RWPE1 (cell line): ENCODE measurements at places on chromosomes 6 and 20.
A peak's percentile ranks its signal among the peaks of the same experiment; 100 is the strongest.

DNA sequence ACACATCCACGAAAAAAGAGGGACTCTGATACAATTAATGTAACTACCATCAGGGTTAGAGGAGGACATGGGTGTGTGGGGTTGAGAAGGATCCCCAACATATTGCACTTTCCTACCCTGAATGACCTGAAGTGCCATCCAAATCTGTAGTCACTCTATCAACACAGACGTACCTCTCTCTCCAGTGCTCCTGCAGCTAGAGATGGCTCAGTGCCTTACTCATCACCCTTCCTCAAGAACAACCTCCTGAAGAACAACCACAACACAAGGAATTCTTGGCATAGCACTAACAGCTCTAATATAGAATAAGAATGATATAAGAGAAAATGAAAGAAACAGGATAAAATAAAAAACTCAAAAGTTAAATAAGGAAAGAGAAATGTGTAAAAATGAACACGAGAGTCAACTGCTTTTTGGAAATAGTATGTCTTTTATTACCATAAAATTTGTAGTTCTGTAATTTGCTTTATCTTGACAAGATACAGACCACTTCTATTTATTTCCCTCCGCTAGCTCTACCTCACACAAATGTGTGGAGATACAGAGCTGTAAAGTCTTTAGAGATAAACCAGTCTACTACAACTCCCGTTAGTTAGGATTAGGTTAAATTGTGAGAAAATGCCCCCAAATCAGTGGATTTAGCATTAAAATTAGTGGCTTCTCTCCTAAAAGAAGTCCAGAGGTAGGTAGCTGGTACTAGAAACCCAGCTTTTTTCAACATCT, 63.9 kb downstream of the REV3L start:
- DNase-seq = no peak

DNA sequence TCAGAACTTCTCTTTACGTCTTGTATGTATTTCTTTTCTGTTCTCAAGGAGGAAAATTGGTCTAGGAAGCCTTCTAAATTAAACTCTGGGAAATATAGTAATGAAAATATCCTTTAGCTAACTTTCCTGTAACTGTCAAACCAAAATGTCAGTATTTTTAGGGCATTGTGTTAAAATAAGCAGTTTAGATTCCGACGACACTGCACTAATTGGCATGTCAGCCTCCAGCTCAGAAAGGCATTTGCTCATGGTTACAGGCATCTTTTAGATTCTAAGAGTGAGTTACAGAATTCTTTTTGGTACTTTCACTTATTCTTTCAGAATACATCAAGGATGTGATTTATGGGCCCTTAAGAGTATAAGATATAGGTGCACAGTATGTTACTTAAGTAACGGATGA, 26.1 kb upstream of the VAPB start:
- no peak for DNase-seq

DNA sequence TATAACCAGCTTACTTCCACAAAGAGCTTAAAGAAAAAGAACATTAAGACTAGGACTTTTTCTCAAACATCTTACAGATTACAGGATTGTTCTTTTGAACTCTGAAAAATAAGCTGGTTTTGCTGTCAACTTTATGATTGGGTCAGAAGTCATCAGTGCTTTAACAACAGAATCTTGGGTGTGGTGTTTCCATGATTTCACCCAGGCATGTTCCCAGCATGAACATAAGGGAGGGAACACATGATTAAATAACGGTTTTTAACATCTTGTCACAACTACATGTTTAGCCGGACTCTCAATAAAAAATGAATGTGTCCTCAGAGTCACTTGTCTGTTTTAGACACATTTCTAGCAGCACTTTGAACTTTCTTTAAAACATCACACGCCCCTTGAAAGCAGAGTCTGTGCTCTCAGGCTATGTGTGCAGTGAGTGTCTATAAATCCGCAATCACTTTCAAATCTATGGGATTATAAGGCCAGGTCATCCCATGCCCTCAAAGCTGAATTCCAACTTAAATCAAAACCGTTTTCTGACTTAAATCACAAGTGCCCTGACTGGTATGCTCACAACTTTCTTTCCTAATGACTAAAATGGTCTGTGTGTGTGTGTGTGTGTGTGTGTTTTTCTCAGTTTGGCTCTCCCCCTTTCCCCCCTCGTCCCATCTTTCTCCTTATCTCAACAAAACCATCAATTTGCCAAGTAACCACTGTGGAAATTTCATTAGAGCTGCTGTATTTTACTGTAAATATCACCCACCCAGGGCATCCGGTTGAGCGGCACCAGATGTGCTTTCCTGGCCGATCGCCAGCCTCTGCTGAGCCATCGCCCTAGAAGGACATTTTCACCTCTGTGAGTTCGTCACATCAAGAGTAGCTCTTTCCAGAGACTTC, 216.8 kb upstream of the DTNBP1 start:
- peak; percentile 26 for DNase-seq

GRCh38 chr6:89412071-89413005, at the start of gene RRAGD:
Gene RRAGD (minus strand): TSS chr6:89412273. CDS start chr6:89411993, 280 bp downstream.
- DNase-seq = no peak

- DNase-seq = no peak
Measured at GRCh38 chr6:21968411-21968810, 328.4 kb downstream of the PRL start.

GRCh38 chr6:54493138-54493537, 184.9 kb downstream of the TINAG start:
- peak; percentile 40 for DNase-seq

- no peak for DNase-seq
Measured at GRCh38 chr6:87791982-87792381, 89.9 kb upstream of the AKIRIN2 start.

DNA sequence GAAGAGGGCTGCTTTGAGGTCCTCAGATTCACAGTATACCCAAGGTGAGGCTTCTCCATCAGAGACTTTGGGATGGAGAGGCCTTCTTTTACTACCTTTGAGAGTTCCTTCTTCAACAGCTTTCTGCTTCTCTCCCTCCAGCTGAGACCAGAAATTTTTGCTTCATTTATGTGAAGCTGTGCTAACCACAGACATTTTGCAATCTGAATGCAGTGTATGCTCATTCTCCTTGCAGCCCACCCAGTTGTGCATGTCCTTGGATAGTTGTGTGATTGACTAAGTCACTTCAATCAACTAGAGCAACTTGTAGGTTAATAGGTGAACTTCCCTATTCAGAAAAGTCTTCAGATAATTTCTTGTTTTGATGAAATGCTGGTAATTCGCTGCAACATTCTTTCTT, 20.1 kb downstream of the DCBLD1 start:
- no peak for DNase-seq
